ENCODE measurements at places on chromosomes 3 and 15.

- no peak for DNase-seq
Observed at GRCh38 chr3:136247436-136247835, 2.7 kb upstream of the PCCB start.

DNA sequence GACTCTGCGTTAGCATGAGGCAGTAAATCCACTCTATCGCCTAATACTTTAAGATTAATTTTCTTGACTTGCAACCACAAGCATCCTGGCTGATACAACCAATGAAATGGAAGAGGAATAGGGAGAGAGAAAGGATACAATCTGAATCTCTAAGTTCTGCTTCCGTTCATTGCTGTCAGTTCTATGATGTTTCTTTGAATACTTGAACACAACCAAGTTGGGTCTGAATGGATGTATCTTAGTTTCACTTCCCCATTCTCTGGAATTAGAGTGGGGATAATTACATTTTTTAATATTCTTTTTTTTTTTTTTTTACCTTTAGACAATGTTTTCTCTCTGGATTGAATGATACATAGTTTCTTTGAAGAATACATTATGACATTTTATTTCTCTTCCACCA is 22.9 kb downstream of the PDE8A start:
- DNase-seq: no peak

DNA sequence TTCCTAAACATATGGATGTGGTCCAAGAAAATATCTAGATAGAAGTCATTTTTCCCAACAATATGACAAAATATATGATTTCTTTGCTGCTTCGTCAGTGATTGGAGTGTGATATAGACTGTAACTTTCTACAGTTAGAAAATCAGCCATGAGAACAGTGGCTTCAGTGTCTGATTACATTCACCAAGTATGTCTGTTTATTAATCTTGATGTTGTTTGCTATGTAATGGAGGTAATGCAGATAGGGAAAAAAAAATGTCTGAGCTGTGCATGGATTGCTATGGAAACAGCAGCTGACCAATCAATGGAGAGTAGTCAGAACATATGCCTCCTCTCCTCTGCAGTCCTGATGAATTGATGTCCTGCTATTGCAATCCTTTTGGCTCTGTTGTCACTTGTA is 72.3 kb upstream of the GAP43 start:
- DNase-seq: no peak

GRCh38 chr3:197242784-197243432 is 55.5 kb downstream of the DLG1 start:
- no peak for DNase-seq

DNA sequence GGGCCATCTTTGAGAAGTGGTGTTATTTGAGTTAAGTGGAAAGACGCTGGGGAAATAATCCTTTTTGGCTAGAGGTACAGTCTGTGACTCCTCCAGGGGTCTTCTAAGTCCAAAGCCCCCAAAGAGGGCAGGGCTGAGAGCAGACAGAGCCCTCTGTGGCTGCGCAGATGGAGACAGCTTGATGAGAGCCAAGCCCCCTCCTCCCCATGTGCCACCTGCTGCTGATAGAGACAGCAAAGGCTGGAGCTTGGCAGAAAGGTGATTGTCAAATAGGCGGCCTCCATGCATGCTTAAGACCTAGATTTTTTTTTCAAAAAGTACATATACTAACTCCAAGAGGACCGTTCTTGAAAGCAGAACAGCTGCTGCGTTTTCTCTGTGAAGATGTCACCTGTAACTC is 72.4 kb downstream of the CRYGS start:
- no peak for DNase-seq

- no peak for DNase-seq
Observed at GRCh38 chr15:77239882-77240608, 169.1 kb upstream of the TSPAN3 start.

GRCh38 chr3:170180079-170180907 is 1.2 kb downstream of the PHC3 start:
- no peak for DNase-seq

DNA sequence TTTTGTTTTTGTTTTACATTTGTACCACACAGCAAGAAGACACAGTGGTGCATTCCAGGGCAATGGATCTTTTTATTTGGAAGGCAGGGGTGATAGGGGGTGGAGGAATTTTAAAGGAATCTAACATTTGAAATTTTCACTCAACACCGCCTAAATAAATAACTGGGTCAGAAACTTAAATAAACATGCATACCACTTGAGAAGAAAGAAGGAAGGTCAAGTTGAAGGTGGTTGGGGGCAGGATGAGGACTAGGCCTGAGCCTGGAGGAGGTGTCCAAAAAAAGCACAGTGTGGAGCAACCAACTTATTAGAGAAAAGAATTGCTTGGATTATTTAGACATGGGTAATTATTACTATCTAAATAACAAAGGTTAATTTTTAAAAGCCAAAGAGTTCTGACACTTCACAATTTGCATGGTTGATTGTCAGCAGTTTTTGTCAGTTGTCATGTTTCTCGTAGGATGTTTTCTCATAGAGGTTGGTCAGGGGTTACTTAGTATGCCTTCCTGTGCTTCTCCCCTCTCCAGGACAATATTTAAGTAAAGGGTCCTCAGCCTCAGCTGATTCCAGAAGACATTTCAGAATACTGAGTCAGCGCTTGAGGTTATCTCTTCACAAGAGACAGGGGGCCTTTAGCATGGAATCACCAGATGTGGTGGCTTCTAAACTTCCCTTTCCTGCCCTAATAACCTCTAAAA is 173.7 kb upstream of the SLC2A2 start:
- no peak for DNase-seq

DNA sequence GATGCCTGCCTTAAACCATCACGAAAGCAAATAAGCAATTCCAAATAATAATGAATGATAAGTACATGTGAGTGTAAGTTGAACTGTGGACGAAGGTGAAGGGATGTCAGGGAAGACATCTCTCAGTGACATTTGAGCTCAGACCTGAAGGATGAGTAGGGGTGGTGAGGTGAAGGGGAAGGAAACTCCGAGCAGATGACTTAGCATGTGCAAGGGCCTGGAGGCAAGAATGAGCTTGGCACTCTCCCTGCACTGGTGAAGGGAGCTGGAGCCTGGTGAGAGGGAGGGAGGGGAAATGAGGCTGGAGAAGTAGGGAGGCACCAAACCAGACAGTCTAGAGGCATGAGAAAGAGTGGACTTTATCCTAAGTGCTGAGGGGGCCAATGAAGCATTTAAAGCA is 84.3 kb downstream of the MTHFS start:
- no peak for DNase-seq

Data from GM12892 (cell line).